Melanocyte of skin (primary cell): ENCODE measurements at places on chromosomes 6 and 20. TPM values are rescaled to one million over a fixed set of nuclear protein-coding genes. Genes with fewer than 3 reads are reported as not detected.

The PACSIN1 gene
- under 0.01 TPM in 1 of 2 replicates, not detected in the other for total RNA-seq

The BPIFA3 gene
- total RNA-seq: not detected in 2 replicates

The EEF1A2 gene
- total RNA-seq: 0.34 TPM in 1 of 2 replicates, not detected in the other

The HLA-G gene
- 1.0 and 1.8 TPM in 2 replicates for total RNA-seq

The DBNDD2 gene
- total RNA-seq: 0.69 and 0.73 TPM in 2 replicates

The OR2J3 gene
- not detected in 2 replicates for total RNA-seq

The ULBP1 gene
- total RNA-seq: under 0.01 TPM in 1 of 2 replicates, not detected in the other

The HSPA1L gene
- 0.36 and 0.69 TPM in 2 replicates for total RNA-seq

The SSTR4 gene
- not detected in 2 replicates for total RNA-seq

The SULF2 gene
- 7.2 and 31.0 TPM in 2 replicates for total RNA-seq

The TDRD6 gene
- under 0.01 and 0.31 TPM in 2 replicates for total RNA-seq

The TFAP2C gene
- total RNA-seq: 6.3 and 10.0 TPM in 2 replicates

The MCHR2 gene
- total RNA-seq: not detected in 2 replicates

The ADGRF5 gene
- under 0.01 and 0.34 TPM in 2 replicates for total RNA-seq

The EDN1 gene
- under 0.01 TPM in 1 of 2 replicates, not detected in the other for total RNA-seq

The BPIFA2 gene
- not detected in 2 replicates for total RNA-seq

The VSTM2L gene
- total RNA-seq: 0.31 and 0.33 TPM in 2 replicates
